Pulmonary artery endothelial cell (primary cell): ENCODE measurements at places on chromosomes 16 and 17. TPM values are rescaled to one million over a fixed set of nuclear protein-coding genes. Genes with fewer than 3 reads are reported as not detected.

DNA sequence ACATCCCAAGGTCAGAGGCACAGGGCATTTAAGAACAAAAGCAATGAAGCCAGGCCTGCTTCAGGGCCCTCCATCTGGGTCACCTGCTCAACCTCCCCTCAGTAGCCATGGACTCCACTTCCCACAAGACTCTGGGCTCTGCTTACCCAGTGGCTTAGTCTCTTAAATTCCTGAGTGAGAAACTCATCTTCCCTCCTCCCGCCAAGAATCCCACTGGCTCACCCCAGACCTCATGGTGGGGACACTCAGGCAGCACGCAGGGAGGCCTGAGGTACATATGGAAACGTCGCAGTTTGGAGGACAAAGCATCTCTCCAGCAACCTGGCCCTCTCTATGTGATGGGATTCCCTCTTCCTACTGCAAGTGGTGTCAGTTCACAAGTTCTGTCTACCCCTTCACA lies 326.7 kb upstream of the CDH5 start:
- DNase-seq, result no peak

DNA sequence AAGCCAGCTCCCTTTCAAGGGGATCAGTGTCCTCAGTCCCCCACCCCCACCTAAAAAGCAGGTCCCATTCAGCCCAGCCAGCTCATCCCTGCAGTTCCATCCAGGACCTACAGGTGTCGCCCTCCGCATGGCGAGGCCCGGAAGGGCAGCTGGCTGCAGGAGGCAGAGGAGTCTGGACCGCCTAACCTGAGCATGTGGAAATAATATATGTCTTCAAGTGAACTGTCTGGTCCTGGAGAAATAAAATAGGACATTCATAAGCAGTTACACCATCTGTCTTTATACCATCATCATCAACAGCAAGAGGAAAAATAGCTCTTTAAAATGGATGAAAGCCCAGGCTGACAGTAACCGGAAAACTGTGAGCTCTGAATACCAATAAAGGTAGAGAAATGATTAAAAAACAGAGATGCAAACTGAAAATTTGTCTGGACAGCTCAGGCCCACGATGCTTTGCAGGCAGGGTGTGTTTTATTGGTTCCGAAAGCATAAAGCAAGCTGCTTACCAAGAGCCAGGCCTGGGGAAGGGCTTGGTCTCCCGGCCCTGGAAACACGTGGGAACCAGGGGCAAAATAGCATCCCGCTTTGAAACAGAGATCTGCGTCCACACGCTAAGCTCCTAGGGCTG lies 215.2 kb downstream of the ZFHX3 start:
- no peak for DNase-seq

- DNase-seq, result no peak
These were observed 6.7 kb downstream of the RHBDF1 start for GRCh38 chr16:65745-66144.

DNA sequence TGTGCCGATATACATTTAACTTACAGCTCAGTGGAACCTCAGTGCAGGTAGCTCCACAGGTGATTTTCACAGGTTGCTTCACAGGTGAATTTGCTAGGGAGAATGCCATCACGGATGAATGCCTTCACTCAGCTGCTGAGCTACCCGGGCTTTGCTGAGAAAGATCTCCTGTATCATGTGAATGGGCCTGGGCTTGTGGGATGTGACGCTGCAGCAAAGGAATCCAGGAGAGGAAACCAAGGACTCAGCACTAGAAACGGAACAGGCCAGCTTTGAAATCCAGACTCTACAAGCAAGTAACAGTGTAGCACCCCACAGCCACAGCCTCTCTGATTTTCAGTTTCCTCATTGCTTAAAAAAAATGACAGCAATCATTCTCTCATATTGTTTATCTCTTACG lies 271.4 kb upstream of the MAF start:
- DNase-seq, result no peak

DNA sequence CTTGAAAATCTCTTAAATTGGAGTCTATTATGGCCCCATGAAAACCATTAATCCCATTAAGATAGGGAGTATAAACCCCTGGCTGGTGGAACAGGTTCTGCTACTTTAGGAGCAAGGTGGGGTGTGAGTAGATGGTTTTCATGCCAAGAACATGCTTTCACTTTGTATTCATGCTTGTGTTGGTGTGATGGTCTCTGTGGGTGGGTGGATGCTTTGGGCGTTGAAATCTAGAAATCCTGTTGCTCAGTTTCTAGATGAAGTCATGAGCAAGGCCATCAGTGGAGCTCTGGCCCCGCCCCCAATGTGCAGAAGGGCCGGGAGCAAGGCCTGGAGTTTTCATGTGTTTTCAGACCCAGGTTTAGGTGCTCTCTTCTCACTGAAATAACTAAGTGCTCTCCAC lies 20.1 kb downstream of the PLD6 start:
- DNase-seq, result no peak

GRCh38 chr16:83059237-83059636 lies 432.5 kb downstream of the CDH13 start:
- no peak for DNase-seq

GRCh38 chr17:79813297-79814126 lies 16.6 kb upstream of the CBX8 start:
- no peak for DNase-seq

- DNase-seq, result no peak
These were observed 300.2 kb downstream of the IRF8 start for GRCh38 chr16:86199182-86199581.

DNA sequence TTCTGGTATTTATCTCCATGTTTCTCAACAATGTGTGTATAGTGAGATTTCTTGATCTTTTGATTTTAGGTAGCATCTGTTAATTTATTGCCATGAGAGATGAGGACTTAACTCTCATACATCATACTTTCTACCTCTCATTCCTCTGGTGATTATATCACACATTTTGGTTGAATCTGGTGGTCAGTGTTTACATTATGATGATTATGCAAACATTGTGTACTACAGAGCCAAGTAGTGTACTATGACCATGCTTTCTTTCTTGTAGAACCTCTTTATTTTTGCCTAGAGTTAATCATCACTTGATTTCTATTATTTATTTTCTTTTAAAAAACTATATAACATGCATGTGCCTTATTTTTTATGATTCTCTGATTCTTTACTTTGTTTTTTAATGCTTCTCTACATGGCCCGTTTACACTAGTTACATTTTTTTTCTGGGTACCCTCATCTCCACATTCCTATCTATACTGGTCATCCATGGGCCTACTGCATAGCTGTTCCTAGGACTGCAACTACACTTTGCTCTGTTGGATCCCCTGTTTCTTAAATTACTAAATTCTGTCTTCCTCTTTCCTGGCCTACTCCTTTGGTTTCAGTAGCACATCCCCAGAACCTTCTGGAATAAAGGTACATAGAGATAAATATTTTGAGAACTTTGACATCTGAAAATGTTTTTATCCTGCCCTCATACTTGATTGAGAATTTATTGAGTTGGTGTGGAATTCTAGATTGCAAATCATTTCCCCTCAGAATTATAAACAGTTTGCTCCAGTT lies 63.0 kb upstream of the LRRC37A3 start:
- no peak for DNase-seq

DNA sequence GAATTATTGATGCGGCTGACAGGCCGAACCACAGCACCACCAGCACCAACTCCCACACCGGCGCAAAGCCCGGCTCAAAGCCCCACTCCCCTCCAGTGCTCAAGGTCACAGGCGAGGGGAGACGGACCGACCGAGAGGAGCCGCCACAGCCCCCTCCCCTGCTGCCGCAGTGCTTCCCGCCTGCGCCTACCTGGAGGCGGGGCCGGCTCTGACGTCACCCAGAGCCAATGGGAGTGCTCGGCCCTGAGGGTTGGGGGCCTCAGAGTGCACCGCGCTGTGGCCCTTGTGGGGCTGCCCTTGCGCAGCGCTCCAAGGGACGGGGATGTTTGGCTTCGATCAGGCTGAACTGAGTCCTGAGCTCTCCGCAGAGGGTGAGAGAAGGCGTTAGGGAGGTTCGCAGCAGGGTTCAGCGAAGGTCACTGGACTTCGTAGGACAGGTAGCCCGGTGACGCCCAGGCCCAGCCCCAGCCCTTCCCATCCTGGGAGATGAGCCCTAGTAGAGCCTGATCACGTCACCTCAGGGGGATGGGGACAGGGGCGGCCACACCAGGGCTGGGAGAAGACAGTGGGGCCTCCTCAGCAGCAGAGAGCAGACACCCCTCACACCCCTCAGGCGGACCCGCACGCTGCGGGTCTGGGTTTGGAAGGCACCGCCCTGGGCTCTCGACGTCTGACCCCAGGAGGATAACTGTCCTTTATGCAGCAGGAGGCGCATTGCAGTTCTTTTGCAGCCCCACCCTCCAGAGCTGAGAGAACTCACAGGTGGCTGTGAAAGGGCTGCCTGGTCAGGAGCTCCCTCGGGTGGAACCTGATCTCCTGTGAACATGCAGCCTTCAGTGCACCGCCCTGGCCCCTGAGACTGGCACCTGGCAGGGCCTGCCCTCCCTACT lies 1.5 kb downstream of the NDRG4 start:
- no peak for DNase-seq

GRCh38 chr16:8660841-8661301 lies 13.5 kb upstream of the ABAT start:
- no peak for DNase-seq

GRCh38 chr16:46843898-46844642 lies 13.1 kb upstream of the C16orf87 start:
- DNase-seq, result no peak

DNA sequence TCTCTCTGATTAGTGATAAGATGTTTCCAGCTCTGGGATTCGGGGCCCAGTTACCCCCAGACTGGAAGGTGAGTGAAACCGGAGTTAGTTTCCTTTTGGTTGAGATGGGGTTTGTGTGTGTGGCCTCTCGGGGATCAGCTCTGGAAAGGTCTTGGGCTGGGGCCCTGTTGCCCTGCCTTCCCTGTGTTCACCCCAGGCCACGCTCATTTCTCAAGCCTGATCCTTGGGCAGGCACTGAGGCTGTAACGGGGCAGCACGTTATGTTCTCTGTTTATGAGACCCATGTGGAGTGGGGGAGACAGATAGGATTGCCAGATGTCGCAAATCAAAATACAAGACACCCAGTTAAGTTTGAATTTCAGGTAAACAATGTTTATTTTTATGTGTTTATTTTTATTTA lies 35.5 kb downstream of the CPNE2 start:
- DNase-seq, result no peak

GRCh38 chr16:31086629-31086906 lies 2.2 kb downstream of the PRSS53 start:
- DNase-seq, result no peak

DNA sequence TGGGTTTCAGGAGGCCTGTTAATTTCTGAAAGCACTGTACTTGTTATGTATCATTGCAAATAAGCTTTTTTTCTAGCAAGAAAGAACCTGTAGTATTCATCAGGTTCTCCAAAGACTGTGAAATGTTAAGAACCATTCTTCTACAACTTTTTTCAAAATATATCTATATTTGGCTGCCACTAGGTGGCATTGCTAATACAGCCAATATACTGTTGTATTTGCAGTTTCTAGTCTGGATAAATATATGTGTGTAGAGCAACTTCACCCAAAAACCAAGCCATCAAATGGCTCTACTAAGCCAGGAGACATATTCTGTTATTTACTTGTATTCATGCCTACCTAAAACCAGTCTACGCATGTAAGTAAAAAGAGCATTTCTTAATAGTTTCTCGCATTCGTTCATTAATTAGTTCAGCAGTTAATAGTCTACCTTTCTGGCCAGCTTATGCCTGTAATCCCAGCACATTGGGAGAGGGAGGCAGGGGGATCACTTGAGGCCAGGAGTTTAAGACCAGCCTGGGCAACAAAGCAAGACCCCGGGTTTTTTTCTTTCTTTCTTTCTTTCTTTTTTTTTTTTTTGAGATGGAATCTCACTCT lies 39.5 kb downstream of the VMP1 start:
- DNase-seq, result no peak

- DNase-seq, result no peak
These were observed 25.3 kb downstream of the CDH13 start for GRCh38 chr16:82651921-82652601.

- no peak for DNase-seq
These were observed 33.6 kb upstream of the CCR7 start for GRCh38 chr17:40598619-40599467.

- DNase-seq, result no peak
These were observed 22.6 kb downstream of the PITPNC1 start for GRCh38 chr17:67399676-67400075.

DNA sequence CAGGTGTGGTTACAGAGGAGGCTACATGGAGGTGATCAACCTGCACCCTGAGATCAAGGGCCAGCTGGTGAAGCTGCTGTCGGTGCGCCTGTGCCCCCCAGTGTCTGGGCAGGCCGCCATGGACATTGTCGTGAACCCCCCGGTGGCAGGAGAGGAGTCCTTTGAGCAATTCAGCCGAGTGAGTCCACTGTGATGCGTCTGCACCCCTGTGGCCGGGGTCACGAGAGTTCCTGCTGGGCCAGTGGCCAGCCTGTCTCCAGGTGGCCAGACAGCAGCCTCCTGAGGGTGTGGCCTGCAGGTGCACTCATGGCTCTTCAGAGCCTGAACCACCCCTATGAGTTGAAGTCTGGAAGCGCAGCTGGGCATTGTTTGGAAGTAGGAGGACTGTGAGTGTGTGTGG lies 38.1 kb downstream of the GPT2 start:
- DNase-seq, result no peak

GRCh38 chr16:54128629-54129234 lies 157.9 kb downstream of the IRX3 start:
- no peak for DNase-seq

DNA sequence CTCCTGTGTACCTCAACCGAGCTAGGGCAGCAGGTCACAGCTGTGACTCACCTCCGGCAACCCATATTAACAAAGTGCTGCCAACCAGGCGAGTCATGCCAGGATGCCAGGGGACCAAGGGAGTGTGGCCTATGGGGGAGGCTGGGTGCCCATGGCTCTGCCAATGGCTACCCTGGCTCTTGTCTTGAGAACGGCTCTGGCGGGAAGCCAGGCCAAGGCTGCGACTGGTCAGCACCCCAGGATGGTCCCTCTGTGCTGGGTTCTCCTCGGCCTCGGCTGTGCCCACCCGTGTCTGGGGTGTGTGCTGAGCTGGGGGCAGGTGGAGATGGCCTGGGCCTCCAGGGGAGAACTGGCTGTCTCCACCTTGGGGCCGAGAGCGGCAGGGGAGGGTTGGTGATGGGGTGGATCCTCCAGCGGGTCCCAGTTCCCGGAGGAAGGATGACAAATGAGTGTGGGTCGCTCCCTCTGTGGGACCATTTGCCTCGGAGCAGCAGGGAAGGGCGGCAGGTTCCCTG lies 75.8 kb downstream of the MRC2 start:
- DNase-seq, result no peak

Gene ZPBP2
- total RNA-seq, result not detected in 2 replicates

Gene CA7
- total RNA-seq, result not detected in 2 replicates

Gene GFAP
- 0.35 and 0.53 TPM in 2 replicates for total RNA-seq

Gene ESRP2
- 0.13 and 0.25 TPM in 2 replicates for total RNA-seq

Gene PAGR1
- 17.4 and 26.1 TPM in 2 replicates for total RNA-seq

Gene SPOP
- 107 and 174 TPM in 2 replicates for total RNA-seq

Gene HIC1
- total RNA-seq, result 34.6 and 35.1 TPM in 2 replicates
